GM03348 (cell line): ENCODE measurements at places on chromosomes 13 and 19.

DNA sequence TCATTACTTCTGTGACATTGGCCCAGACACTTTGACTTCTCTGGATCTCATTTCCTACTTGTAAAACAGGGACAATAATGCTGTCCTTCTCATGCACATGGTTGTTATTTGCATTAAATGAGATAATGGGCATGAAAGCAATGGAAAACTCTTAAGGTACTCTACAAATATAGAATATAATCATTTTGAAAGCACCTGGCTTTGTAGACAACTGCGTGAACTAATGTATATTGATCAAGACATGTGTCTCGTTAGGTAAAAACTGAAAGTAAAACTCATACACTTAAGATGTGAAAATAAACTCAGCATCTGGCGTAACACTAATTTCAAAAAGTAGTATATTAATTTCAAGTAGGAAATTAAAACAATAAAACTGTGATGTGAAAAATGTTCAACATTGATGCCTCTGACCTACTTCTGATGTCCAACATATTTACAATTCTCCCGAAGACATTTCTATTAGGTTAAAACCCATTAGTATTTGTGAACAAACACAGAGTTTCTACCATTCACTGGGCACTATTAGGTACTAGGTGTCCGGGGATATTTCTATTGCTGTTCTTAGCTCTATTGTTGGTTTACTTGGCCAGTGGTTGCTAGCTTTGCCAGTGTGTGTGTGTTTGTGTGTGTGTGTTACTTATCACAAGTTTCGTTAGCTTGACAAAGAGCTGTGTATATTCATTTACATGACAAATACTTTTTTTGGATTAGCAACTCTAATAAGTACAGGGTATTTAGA, 220.5 kb downstream of the KCNRG start:
- no peak for DNase-seq

DNA sequence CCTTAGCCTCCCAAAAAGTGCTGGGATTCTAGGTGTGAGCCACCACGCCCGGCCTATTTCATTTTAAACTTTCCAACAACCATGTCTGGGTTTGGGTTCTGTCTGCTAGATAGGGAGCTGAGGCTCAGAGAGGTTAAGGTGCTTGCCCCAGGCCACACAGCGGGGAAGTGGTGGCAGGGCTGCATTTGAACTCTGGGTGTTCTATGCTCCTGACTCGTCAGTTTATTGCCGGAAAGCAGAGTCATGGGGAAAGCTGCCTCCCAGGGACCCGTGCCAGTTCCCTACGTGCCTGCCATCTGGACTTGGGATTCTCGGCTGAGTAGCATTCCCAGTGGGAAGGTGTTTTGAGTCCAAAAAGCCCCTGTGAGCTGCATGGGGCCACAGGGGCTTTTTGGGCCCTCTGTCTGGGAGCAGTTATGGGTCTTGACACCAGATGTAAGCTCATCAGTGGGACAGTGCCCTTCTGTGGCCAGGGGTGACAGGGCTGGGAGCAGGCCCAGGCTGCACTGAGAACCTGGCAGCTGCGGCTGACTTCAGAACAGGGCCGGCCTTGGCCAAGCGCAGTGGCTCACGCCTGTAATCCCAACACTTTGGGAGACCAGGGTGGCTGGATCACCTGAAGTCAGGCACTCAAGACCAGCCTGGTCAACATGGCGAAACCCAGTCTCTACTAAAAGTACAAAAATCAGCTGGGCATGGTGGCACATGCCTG, 10.9 kb downstream of the RFX1 start:
- peak; percentile 82 for DNase-seq

GRCh38 chr19:22901431-22902130, 69.5 kb downstream of the ZNF723 start:
- no peak for DNase-seq

- DNase-seq = peak; percentile 9
These were observed 115.5 kb downstream of the FGF14 start for GRCh38 chr13:102286326-102286725.

DNA sequence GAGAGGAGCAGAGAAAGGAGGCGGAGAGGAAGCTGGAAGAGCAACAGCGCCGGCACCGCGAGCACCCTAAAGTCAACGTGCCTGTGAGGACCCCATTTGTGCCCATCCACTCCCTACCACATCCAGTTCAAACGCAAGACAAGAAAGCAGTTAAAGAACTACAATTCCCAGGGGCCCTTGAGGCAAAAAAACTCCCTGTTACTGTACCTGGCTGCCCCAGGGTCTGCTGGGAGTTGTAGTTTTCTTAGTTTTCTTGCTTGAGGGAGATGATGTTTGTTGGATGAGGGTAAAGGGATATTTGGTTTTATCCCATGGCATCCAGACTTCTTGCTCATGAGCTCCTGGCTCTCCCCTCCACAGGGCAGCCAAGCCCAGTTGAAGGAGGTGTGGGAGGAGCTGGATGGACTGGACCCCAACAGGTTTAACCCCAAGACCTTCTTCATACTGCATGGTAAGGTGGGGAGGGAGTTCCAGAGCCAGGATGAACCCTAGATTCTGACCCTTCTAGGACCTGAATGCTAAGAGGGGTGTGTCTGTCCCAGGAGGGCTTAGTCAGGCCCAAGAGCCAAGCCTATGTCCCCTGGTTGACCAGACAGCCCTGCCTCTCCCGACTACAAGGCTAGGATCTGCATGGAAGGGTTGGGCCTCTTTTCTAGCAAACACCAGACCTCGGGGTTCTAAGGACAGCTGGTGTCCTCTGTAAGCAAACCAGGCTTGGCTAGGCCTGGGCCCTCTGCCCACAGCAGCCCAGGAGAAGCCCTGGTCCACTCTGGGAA, 13.2 kb downstream of the NUCB1 start:
- no peak for DNase-seq

GRCh38 chr13:66915596-66916185, 314.4 kb downstream of the PCDH9 start:
- DNase-seq = no peak

GRCh38 chr19:22530042-22530441, 104.1 kb upstream of the ZNF492 start:
- no peak for DNase-seq

GRCh38 chr19:39792999-39793546, 14.4 kb downstream of the LEUTX start:
- peak; percentile 94 for DNase-seq

DNA sequence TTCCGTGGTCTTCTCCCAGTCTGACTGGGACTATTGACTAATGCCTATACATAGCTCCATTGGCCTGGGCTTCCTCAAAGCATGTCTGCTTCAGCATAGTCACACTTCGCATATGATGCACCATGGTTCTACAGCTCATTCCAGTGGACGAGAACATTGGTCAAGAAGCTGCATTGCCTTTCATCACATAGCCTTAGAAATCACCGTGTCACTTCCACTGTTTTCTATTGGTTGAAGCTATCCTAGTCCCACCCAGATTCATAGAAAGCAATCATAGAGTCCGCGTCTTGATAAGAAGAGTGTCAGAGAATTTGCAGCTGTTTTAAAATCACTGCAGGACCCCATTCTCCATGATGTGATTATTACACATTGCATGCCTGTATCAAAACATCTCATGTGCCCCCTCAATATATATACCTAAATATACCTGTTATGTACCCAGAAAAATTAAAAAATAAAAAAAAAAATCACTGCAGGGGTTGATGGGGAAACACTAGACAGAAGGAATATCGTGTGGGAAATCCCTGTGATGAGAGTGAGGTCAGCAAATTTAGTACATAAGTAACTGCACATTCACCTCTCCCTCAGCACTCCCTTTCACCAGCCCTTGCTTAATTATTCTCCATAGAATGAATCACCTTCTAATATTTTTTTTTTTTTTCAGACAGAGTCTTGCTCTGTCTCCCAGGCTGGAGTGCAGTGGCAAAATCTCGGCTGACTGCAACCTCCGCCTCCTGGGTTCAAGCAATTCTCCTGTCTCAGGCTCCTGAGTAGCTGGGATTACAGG, 2.2 kb upstream of the ARHGAP33 start:
- no peak for DNase-seq

DNA sequence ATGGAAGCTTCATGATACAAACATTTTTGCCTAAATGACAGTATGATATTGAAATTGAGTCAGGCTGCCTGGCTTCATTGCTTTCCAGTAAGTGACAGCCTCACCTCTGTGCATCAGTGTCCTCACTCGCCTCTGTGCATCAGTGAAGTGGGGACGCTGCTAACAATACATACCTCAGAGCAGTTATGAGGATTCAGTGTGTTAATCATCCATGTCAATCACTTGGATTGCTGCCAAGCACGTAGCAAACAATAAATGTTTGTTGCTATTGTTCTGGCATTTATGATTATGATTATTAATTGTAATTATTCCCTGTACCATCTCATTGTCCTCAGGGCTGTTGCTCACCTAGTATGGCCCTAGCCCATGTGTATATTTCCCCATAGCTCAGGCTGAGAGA, 8.8 kb downstream of the PPP2R1A start:
- no peak for DNase-seq

- no peak for DNase-seq
These were observed 1829.4 kb downstream of the PCDH9 start for GRCh38 chr13:65400702-65401101.

DNA sequence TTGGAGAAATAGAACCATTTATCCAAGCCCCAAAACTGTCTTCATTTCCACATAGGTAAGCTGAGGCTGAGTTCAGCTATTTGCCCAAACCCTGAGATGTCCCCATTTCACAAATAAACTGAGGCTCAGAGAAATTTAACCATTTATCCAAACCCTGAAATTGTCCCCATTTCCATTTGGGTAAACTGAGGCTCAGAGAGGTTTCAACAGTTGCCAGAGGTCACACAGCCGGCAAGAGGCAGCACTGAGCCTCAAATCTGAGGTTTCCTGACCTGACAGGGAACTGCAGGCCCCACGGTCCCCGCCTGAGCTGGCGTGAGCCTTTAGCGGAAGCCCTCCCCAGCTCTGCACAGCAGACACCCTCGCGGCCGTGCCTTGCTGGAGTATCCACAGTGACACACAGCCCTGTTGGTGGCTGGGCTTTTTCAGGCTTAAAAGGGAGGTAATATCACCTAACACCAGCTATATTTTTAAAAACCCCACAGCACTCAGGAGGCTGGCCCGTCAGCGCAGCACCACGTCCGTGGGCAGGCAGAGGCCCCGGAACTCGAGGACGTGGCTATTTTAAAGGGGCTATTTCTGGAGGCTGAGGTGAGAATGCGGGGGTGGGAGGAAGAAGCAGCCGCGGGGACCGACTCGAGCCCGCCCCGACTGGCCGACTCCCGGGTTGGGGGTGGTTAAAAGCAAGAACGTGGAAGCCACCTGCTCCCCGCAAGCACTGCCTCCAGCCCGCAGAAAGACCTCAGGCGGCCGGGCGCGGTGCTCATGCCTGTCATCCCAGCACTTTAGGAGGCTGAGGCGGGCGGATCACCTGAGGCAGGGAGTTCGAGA, 18.5 kb downstream of the PTPRS start:
- DNase-seq = no peak

GRCh38 chr13:64327505-64328194, 2902.5 kb downstream of the PCDH9 start:
- no peak for DNase-seq

DNA sequence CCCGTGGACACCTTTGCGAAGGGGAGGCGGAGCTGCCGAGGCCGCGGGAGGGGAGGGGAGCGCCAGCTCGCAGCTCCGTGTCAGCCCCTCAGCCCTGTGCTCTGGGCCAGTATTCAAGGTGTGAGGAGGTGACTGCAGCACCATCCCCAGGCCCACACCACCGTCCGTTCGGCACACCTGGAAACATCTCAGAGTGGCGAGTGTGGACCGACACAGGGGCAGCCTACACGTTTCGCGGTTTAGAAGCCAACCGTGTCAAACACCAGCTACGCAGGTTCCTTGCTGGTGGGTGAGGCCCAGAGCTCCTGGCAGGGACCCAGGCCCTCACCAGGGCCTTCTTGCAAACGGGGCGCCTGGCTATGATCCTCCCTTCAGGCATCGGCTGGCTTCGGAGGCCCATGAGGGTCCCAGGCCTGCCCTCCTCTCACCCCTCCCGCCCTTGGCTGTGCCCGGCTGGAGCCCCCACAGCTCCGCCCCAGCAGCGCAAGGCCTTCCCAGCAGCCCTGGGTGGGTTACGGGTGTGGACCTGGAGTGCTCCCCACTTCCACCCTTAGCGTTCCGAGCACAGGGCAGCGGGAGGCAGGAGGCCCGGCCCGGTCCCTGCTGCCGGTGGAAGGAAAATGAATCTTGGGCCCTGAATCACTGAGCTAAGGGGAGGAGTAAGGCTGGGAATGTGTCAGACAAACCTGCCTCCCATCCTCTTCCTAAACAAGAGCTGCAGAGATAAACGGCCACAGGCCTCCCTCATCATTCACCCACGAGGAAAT, 1.2 kb downstream of the C13orf46 start:
- no peak for DNase-seq

DNA sequence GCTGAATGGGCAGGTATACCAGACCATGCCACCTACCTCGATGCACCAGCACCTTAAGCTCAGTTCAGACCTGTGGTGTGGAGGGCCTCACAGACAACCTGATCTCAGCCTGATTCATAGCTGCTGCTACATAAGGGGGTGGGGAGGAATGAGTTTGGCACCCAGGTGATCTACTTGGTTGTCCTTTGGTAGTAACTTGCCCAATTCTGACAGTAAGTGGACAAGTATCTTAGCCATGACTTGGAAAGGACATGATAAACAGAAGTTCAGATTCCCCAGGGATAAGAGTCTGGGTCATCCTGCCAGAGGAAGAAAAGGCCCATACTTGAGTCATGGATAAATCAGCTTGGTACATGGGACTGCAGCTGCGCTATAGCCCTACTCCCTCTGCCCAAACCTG, 28.4 kb upstream of the SOHLH2 start:
- DNase-seq = no peak

DNA sequence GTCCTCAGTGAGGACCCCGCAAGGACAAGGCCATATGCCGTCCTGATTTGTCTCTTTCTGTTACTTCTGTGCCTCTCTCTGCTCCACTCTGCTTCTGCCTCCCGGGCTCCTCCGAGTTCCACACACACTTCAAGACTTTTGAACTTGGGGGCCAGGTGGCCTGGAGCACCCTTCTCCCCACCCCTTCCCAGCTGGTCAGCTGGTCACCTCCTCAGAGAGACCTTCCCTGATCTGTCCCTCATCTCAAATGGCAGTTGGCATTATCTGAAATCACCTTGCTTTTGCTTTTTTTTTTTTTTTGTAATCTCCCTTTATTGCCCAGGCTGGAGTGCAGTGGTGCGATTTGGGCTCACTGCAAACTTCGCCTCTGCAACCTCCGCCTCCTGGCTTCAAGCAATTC, 2.2 kb upstream of the S1PR5 start:
- no peak for DNase-seq

DNA sequence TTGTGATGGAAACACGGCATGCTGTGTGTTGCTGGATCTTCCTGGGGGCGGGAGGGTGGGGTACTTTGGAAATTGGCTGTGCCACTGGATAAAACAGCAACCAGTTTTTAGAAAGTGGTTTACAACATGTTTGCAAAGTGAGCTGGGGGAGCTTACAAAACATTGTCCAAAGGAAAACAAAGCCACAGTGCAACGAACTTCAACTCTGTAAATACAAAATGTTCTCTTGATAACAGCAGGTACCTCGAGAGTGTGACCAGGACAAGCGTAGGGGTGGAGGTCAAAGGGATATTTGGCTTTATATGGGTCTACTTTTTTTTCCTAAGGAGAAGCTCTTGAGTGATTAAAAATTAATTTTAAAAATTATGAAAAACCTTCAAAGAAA, 2.5 kb downstream of the IGSF23 start:
- DNase-seq = no peak

GRCh38 chr19:10499550-10500246, 3.5 kb downstream of the KEAP1 start:
- no peak for DNase-seq

- no peak for DNase-seq
These were observed 34.6 kb downstream of the CEBPA start for GRCh38 chr19:33267706-33268105.
